ENCODE measurements at places on chromosomes 16 and 17.
A peak's percentile ranks its signal among the peaks of the same experiment; 100 is the strongest.

- DNase-seq: no peak
These were observed 575.9 kb downstream of the WWOX start for GRCh38 chr16:78675312-78675711.

GRCh38 chr17:80704381-80704819 is 159.8 kb downstream of the RPTOR start:
- DNase-seq: peak; percentile 41

- no peak for DNase-seq
These were observed 106.2 kb downstream of the GRIN2A start for GRCh38 chr16:10076037-10076436.

GRCh38 chr17:46742565-46743270 is 75.8 kb downstream of the WNT3 start:
- DNase-seq: peak; percentile 100

- DNase-seq: no peak
These were observed 39.2 kb upstream of the CACNG3 start for GRCh38 chr16:24216961-24217360.

Measured in ELR (cell line).